ENCODE measurements at places on chromosomes 6 and 20. TPM values are rescaled to one million over a fixed set of nuclear protein-coding genes. Genes with fewer than 3 reads are reported as not detected.

The GSTA3 gene
- not detected for total RNA-seq

DNA sequence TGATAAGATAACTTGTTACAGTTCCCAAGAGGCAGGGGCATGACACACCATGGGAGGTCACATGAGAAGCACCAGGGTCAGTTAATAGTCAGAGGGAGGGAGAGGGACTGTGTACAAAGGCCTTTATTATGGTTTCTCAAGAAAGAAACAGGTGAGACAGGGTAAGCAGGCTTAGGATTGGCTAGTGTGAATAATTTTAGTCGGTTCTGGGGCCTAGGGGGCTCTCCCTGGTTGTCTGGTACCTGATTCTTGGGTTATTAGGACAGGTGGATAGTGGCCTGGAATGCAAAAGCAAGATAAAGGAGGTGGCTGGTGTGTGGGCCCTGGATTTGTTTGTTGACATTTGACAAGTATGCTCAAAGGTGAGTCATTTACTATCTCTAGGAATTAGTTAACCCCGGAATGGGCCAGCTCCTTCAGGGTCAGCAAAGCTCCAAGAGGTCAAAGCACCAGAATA lies 49.4 kb upstream of the MCUR1 start:
- DNase-seq: no peak

The ANGPT4 gene
- not detected for total RNA-seq

The ZNF337 gene
- 14.5 TPM for total RNA-seq

The KPNA5 gene
- total RNA-seq: 10.1 TPM

The METTL24 gene
- not detected for total RNA-seq

DNA sequence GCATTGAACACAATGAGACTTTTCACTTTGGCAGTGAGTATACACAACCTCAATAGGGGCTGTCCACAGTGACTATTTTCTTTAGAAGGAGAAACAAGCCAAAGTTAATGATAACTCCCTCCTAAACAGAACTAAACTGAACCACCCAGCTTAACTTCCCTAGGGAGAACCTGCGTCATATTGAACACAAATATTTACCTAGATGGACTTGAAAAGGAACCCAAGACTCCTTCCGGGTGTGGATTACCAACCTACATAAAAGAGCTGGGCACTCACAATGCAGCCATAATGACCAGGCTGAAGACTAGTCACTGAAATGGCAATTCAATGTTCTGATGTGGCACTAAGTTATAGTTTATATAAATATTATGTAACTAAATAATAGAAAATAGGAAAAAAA lies 160.6 kb downstream of the IBTK start:
- DNase-seq: no peak

DNA sequence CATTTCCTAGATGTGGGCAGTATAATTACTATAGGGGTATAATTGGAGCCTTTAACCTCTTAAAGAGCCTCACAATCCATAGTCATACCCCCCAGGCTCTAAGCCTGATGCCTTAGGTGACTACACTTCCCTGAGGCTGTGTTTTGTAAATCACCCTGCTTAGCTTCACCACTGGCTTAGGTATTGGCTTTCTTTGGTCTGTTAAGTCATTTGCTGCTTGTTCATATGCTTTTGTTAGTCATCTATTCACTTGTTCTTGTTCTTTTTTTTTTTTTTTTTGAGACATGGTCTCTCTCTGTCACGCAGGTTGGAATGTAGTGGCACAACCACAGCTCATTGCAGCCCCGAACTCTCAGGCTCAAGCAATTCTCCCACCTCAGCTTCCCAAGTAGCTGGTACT lies 26.7 kb downstream of the KAT14 start:
- DNase-seq: no peak

DNA sequence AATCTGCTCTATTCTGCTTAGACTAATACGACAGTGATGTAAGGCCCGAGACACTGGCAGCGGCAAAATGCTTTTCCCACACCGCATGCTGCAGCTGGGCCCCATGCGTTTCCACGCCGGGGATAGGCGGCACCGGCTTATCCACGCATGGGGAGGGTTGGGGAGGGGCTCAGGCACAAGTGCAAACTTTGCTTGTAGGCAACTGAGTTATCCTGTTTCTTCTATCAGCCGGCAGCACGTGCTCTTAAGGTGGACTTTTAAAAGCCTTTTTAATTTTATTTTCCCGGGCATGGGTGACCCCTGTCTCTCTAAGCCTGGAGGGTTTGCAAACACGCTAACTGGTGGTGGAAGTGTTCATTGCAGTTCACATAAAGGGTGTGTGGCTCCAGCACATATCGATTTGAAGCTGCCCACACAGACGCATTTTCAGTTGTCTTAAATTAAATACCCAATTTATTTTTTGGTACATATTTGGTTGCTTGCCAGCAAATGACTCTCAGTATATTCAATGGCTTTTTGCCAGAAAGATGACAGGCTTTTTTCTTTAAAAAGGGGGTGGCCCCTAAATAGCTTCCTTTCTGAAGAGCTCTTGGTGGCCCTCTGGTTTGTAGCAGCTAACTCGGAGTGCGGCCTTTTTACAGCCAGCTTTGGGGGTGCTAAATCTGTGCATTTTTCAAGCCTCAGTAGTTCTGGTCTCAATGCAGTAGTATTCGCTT lies 561.8 kb upstream of the AGPAT4 start:
- no peak for DNase-seq

- no peak for DNase-seq
Observed at GRCh38 chr6:136147342-136147741, 102.8 kb downstream of the MTFR2 start.

GRCh38 chr6:6823030-6823429 lies 234.5 kb downstream of the LY86 start:
- no peak for DNase-seq

The IFNGR1 gene
- total RNA-seq: 18.7 TPM

DNA sequence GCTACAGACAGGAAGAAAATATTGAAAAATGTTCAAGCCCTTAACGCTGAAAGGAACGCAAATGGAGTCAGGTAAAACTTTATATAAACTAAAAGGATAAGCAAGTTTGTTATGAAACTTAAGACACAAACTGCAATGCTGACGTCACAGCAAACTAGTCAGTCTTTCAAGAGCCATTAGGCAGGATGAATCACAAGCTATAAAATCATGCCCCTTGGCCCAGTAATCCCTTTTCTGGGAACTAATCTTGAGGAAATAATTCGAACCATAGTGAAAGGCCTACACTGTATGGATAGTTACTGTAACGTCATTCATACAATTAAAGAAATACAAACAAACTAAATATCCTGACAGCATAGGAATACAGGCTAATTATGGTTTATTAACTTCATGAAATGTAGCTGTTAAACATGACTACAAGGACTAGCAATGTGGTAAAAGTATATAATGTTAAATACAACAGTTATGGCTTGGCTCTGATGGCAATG lies 42.7 kb upstream of the HINT3 start:
- no peak for DNase-seq

The BPI gene
- total RNA-seq: not detected

DNA sequence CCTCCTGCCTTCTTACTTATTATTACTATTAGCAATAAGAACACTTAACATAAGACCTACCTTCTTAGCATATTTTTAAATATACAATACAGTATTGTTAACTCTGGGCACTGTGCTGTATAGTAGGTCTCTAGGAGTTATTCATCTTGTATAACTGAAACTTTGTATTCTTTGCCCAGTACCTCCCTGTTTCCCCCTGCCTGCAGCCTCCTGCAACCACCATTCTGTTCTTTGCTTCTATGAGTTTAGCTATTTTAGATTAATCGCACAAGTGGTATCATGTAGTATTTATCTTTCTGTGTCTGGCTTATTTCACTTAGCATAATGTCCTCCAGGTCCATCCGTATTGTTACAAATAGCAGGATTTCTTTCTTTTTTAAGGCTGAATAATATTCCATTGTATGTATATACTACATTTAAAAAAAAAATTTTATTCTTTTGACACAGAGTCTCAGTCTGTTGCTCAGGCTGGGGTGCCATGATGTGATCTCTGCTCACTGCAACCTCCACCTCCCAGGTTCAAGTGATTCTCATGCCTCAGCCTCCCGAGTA lies 4.4 kb downstream of the C6orf89 start:
- no peak for DNase-seq

GRCh38 chr6:25142506-25142905 lies 136.7 kb upstream of the CARMIL1 start:
- no peak for DNase-seq

Measured in activated CD4-positive, alpha-beta T cell treated with anti-CD3 and anti-CD28 coated beads, Interleukin-2, amount 10 ng/mL, durations not matched to agents 7 days and 5 days (primary cell).